ENCODE measurements at places on chromosomes 1 and 21.

- no peak for DNase-seq
Observed at GRCh38 chr1:28447679-28448078, 58.2 kb upstream of the RCC1 start.

GRCh38 chr1:226635456-226635941 lies 86.9 kb downstream of the STUM start:
- no peak for DNase-seq

DNA sequence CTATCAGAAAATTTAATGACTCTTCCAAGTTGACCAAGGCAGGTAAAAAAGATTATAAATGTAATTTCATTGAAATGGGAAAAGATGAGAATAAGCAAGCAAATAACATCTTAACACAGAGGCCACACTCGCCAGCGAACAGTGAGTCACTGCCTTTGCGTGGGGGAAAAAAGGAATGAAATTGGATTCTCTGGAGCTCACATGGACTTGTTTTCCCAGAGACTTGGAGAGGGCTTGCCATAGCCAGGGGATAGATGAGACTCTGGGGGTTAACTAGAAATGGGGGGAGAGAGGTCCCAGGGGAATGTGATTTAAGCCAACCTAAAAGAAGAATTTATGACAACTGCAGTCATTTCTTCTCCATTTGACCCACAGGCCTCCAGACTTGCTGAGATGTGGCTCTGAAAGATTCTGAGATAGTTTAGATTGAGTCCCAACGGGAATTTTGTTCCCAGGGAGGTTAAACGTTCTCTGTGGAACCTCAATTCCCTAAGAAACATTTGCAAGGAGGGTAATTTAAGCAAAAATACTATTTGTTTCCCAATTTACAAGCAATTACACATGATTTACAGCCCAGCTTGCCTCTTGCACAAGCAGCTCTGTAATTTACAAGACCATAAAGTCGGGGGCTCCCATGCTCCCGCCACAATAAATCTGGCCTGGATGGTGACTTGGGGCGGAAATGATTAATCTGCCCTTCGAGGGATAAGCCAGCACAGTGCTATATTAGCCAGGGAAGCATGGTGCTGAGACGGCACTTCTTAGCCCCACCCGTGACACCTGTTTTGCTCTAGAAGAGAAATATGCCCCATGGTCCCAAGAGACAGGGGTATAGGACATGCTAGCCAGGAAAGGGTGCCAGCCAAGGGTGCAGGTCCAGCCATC lies 68.8 kb downstream of the GRIK3 start:
- no peak for DNase-seq

DNA sequence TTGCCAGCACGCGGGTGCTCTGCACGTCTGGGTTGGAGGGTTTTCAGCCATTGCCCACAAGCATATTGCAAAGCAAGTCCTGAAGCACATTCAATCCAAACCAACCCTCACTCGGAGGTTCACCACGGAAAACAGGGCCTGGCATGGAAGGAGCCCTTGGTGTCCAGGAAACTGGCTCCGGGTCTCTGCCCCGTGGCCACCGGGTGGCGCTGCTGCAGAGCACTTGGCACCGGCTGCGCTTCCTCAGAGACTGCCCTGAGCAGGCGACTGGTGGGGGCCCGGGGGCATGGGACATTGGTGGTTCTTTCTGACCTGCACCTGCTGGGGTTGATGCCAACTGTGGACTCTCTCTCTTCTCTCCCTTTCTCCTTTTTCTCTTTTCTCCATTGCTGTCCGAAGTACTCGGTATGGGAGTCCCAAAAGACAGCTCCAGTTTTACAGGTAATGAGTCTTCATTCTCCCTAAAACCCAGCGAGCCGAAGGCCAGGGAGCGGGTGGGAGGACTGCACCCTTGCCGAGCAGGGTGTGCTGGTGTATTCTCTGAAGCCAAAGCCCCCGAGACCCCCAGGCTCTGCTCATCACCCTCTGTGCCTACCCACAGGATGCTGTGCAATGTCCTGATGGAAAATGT lies 4.1 kb upstream of the KCNAB2 start:
- no peak for DNase-seq

DNA sequence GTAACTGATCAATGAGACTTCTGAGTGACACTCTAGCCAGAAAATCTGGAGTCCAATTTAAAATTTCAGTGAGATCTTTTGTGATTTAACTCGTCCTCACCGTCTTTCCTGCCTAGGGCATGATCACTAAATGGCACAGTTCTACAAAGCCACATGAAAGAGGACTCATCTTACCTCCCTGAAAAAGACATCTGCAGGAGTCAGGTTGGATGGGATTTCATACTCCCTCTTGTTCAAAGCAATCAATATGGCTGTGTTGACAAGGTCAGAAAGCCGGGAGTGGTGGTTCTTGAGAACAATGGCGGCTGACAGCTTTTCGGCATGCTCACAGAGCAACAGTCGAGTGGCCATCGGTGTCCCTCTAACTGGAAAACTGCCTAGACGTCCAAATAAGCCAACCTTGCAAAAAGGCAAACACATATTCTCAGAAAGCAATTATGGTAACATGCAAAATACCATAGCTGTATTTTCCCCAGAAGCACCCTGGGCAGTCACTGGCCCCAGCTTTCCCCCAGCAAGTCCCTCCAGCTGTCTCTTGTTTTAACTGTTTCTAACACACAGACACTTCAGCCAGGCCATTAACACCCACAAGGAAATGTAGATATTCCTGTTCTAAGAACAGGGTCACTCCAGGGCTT lies 36.6 kb upstream of the ACTA1 start:
- DNase-seq = no peak

DNA sequence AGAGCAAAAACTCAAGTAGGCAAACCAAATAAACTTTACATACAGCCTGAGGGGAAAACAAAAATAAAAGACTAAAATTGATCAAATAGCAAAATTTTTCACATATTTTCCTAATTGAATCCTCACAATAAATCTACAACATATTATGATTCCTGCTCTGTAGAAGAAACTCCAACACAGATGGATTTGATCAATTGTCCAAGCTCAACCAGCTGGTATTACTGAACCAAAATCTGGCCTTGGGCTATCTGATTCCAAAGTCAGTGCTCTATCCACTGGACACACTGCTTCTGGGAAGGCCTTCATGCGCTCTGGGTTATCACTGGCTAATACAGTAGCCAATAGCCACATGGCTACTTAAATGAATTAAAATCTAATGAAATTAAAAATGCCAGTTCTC lies 39.3 kb downstream of the PCNX2 start:
- DNase-seq = no peak

GRCh38 chr1:66342707-66343106 lies 191.2 kb upstream of the SGIP1 start:
- no peak for DNase-seq

- no peak for DNase-seq
Observed at GRCh38 chr1:81433676-81434075, 367.1 kb upstream of the ADGRL2 start.

GRCh38 chr1:100400404-100400803 lies 48.1 kb downstream of the CDC14A start:
- DNase-seq = peak; percentile 70

GRCh38 chr1:46205141-46205540 lies 2.0 kb downstream of the LURAP1 start:
- DNase-seq = no peak

DNA sequence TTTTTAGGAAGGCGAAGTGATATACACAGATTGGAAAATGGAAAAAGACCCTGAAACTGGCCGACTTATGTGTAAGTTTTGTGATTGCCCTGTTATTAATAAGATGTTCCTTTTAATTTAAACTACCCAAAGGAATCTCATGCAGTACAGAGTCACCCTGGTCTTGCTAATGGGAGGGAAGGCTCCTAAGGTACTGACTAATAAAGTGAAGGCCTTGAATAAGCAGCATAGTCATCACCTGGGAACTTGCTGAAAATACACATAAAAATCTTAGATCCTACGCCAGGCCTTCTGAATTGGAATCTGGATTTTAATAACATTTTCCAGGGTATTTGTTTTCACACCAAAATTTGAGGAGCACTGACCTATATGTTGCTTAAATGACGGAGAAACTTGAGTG lies 73.4 kb upstream of the MCOLN3 start:
- DNase-seq = no peak

DNA sequence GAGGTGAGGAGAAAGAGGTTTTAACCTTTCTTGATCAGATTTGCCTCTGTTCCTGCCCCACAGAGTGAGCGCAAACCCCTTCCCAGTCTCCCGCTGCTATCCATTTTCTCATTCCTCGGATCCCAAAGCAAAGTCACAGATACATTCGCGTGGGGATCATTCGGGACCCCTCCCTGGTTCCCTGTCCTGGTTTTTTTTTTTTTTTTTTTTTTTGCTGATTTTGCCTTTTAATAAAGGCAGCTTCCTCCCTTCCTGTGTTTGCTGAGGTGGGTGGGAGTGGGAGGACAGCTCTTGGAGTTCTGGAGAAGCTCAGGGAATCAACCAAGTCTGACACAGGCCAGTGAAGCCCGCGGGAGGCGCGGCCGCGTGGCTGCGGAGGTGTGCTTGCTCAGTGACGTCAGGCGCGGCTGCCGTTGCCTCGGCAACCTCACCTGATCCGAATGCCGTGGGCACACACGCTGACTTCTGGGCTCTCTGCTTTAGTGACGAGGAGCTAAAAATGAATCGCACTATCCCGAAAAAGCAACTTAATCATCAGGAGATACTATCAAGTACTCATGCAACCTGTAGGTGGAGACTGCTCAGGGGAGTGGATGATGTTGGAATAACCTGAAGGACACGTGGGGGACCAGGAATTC lies 106.4 kb downstream of the TBX19 start:
- DNase-seq = peak; percentile 58

DNA sequence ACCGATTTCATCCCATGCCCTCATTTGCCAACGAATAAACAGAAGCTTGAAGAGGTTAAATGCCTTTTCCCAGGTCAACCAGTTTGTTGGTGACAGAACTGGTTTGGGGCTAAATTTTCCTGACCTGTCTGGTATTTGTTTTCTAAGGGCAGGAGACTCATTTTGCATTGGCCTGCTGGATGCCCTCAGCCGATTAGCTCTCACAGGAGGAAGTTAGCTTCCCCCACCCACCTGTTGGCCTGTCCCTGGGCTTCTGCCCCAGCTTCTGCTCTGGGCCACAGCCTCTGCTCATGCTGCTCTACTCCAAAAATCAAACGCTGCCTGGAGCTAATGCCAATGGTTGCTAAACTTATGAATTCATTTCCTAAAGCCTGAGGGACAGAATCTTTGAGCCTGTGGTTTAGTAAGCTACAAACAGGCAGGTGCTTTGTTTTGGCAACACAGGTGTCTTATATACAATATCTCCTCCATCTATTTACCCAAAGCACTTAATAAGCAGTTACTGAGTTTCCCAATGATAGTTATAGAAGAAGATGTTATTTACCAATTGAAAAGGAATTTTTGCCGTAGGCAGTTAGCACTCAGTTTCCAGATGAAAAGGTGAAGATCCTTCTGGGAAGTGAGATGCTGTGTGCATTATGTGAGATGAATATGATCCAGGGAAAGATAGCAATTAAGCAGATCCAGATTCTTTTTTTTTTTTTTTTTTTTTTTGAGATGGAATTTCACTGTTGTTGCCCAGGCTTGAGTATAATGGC lies 82.3 kb downstream of the TM2D1 start:
- DNase-seq = no peak

DNA sequence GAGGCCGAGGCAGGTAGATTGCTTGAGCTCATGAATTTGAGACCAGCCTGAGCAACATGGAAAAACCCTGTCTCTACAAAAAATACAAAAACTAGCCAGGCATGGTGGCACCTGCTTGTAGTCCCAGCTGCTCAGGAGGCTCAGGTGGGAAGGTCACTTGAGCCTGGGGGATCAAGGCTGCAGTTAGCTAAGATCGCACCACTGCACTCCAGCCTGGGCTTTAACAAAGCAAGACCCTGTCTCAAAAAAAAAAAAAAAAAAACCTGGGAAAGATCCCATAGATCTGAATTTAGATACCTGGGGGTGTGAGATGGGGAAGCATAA lies 32.9 kb downstream of the NIBAN1 start:
- no peak for DNase-seq

DNA sequence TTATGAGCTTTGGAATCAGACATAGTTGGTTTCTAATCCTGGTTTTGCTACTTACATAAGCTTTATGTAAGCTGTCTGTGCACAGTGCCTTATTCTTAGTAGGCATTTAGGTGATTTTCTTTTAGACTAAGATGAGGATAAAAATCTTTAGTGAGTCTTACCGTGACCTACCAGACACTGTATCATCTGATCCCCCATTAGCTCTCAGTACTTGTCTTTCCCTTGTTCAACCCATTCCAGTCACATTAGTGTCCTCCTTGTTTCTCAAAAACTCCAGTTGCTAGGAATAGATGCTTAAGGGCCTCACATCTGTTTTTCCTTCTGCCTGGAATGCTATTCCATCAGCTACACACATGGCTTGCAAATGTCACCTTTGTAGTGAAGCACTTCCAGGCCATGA lies 18.8 kb downstream of the PPP1R12B start:
- DNase-seq = no peak

GRCh38 chr1:116126281-116126680 lies 15.1 kb downstream of the MAB21L3 start:
- DNase-seq = no peak

- DNase-seq = no peak
Observed at GRCh38 chr21:14763695-14764064, 217.6 kb upstream of the SAMSN1 start.

DNA sequence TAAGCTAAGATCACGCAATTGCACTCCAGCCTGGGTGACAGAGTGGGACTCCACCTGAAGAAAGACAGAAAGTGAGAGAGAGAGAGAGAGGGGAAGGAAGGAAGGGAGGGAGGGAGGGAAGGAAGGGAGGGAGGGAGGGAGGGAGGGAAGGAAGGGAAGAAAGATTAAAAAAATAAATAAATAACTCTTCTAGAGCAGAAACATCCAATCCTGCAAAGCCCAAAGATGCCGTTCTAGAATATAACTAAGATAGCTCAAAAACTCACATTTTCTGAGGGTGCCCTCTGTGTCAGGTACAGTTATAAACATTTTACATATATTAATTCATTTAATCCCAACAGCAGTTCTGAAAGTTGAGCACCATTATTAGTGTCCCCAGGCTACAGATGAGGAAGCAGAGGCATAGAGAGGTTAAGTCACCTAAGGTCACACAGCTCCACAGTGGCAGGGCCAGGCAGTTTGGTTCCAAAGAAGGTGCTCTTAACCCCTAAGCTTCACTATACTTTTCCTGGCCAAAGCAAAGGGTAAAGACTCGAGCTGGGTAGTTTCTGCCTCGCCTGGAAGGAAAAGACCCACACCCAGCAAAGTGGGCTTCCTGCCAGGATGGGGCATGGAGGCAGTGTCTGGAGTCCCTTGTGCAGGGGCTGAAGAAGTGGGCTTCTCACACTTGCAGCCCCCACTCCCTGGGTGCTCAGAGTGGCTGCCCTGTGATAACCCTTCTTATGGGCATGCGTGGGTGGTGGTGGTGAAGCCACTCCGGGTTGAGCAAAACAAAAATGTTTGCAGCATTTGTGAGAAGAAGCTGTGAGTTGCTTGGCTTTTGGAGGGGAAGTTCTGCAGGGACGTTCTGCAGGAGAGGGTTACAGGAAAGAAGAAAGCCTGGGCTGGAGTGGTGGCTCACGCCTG lies 7.9 kb upstream of the PIK3CD start:
- DNase-seq = no peak

GRCh38 chr1:159177272-159177907 lies 6.0 kb downstream of the CADM3 start:
- DNase-seq = no peak

GRCh38 chr1:205967554-205968335 lies 24.5 kb upstream of the SLC26A9 start:
- DNase-seq = no peak
